ENCODE measurements at places on chromosomes 13 and 19. TPM values are rescaled to one million over a fixed set of nuclear protein-coding genes. Genes with fewer than 3 reads are reported as not detected.
A peak's percentile ranks its signal among the peaks of the same experiment; 100 is the strongest.

Gene PDS5B
- 62.6 TPM for total RNA-seq

Gene FGF14
- 0.05 TPM for total RNA-seq

Gene KIR2DL1
- total RNA-seq = 6.6 TPM

Gene HCST
- 58.2 TPM for total RNA-seq

DNA sequence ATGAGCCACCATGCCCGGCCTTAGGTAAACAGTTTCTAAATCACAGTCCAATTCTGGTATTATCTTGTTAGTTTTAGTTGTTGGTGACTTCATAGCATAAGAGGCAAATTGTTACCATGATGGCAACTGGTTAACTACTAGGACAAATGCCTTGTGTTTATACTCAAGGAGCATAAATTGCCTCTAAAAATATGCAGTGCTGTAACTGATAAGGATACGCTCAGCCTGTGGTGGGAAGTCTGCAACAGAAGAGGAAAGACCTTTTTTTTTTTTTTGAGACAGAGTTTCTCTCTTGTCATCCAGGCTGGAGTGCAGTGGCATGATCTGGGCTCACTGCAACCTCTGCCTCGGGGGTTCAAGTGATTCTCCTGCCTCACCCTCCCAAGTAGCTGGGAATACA, 311.9 kb upstream of the ARGLU1 start:
- no peak for DNase-seq

DNA sequence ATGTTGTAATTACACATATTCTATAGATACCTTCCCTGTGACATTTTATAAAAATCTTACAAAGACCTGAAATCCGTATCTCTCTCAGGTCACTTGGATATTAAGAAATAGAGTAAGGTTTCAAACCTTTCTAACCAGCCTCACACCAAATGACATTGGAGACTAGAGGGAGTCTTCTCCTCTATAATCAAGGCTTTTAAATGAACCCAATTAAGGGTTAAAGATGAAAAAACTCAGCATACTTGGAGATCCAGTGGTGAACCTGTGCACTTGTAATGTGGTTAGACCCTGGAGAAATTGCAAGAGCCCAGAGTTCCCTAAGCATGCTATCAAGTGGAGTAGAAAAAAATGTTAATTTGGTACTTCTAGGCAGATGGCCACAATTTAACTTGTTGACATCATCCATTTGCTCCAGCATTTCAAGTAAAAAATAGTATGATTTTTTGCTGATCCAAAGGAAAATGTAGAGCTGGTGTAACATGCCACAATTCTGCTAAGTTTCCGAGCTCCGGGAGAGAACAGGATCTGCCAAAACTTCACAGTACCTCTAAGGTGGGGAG, 554.1 kb upstream of the MIR17HG start:
- DNase-seq = no peak

GRCh38 chr13:60620611-60621395, 223.8 kb downstream of the TDRD3 start:
- no peak for DNase-seq

DNA sequence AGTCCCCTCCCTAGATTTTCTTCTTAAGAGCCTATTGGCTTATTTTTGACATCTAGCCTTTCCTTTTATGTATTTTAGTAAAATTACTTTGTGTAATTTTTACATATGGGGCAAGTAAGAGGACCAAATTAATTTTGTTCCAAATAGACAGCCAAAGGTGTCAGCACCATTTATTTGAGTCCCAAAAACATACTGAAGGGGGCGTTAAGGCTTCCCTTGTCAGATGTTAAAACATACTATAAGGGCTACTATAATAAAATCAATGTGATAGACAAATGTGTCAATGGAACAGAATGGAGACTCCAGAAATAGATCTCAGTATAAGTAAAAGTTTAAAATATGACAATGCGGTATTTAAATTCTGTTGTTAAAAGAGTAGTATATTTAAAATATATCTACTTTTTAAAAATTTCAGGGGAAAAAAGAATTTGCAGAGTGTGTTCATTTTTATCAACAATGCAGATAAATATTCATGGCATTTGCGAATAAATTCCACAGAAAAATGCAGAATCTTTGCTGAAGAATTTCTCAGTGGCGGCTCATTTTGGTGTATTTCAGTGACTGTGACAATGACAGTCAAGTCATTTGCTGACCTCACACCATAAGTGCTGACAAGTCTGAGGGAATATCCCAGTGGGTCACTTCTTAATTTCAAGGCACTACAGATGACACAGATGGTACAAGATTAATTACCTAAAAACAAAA, 133.7 kb downstream of the MTUS2 start:
- no peak for DNase-seq

GRCh38 chr19:40640744-40641143, 39.6 kb downstream of the LTBP4 start:
- no peak for DNase-seq

DNA sequence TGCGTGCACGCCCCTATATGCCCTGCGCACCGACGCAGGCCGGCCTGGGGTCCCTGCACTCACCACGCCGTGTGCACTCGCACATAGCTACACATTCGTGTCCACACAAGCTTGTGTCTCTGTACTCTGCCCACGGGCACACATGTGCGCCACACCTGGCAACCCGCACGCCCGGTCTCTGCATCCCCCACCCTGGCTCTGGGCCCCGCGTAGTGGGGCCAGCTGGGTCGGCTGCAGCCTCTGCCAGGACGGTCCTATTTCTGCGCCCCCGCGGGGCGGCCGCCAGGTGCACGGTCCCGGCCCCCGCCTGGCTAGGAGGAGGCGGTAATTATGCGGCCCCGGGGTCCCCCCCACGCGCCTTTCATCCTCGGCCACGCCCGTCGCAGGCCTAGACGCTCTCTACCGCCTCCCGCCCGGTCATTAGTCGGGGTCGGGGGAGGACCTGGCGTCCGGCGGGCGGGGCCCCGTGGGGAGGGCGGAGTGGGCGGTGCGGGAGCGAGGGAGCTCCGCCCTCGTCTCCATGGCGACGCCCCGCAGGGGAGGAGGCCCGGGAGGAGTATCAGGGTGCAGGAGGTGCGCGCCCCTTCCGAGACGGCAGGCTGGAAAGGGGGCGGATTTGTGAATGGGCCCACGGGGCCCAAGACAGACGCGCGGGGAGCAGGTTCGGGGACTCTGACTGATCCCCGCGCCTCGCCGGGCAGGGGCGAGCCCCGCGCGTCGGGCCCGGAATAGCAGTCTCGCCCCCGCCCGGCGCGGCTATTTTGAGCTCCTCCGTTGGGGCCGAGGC, 2.8 kb upstream of the CIRBP start:
- peak; percentile 98 for DNase-seq

DNA sequence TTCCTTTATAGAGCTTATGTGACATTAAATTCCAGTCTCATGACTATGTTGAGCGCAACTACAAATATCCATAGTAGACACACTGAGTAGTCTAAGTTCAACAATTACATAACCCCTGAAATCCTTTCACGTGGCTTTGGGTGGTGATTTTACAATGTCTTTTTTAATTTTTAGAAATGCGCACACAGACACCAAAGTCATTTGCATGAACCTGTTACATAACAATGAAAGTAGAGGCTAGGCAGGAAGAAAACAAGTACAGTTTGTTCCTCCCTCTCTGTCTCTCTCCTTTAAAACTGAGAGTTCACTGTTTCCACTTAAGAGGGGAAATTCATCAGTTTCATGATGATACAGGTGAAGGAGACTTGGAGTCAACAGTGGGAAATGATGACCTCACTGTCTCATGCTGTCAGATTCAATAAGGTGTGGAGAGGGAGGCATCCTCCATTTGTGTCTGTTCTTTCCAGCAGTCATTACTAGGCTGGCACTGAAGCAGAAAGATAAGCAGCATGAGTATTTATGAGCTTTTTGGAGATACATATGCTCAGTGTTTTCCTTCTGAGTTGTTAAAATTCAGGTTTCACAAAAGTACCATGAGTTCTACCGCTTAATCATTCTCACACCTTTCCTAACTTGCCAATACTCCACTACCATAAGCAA, 201.8 kb downstream of the LHFPL6 start:
- DNase-seq = no peak

- DNase-seq = no peak
These were observed 405.8 kb downstream of the FGF9 start for GRCh38 chr13:22076658-22077057.

DNA sequence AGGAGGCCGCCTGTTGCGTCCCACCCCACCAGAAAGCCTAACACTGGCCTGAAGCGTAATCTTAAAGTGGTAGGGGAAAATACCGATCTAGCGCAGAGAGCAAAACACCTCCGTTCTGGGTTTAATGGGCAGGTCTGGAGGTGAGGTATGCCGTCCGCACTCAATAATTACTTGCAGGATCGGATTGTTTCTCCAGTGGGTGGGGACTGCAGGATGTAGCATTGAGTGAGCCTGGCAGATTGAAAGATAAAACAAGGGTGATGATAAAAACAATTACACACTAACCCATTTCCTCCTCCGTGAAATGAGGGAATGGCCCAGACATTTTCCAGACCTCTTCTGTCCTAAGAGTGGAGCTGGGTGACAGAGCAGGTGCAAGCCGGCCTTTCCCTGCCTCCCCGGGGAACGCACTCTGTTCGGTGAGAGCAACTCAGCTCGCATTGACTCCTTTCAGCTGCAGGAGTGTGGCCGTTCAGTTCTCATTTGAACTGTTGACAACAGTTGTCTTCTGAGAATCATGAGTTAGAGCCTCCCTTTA, 110.2 kb upstream of the DOCK9 start:
- peak; percentile 77 for DNase-seq

- DNase-seq = no peak
These were observed 71.2 kb upstream of the GTF3A start for GRCh38 chr13:27353166-27353583.

DNA sequence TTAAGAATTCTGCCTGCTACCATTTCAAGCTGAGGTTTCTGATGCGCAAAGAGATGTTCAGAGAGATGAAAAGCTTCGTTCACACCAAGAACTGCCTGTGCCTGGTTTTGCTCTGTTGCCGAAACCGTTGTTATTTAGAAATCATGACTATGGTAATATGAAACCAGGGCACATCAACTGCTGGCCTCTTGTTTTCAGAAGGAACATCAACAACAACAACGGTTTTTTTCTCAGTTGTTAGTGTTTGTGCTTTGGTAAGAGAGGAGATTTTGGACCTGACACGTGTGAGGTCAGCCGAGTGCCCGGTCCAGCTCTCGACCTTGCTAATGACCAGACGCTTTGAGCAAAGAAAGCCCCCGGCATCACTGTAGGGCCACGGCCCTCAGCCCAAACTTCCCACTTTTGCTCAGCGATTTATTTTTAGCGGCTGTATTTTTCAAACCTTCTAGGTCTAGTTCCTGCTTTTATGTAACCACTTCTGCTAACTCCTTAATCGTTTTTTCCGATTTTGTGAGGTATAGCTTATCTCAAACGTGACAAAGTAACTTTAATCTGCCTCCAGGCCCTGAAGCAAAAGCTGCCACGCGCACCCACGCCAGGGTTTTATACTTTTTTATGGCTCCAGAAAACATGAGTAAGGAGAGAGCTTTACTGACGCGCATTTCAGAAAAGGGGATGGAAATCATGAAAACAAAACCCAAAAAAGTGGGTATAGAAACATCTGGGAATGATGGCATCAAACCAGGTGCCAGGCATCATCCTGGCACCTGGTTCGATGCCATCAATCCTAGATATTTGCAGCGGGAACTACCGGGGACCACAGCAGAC, 42.0 kb downstream of the KLF2 start:
- DNase-seq = peak; percentile 85

DNA sequence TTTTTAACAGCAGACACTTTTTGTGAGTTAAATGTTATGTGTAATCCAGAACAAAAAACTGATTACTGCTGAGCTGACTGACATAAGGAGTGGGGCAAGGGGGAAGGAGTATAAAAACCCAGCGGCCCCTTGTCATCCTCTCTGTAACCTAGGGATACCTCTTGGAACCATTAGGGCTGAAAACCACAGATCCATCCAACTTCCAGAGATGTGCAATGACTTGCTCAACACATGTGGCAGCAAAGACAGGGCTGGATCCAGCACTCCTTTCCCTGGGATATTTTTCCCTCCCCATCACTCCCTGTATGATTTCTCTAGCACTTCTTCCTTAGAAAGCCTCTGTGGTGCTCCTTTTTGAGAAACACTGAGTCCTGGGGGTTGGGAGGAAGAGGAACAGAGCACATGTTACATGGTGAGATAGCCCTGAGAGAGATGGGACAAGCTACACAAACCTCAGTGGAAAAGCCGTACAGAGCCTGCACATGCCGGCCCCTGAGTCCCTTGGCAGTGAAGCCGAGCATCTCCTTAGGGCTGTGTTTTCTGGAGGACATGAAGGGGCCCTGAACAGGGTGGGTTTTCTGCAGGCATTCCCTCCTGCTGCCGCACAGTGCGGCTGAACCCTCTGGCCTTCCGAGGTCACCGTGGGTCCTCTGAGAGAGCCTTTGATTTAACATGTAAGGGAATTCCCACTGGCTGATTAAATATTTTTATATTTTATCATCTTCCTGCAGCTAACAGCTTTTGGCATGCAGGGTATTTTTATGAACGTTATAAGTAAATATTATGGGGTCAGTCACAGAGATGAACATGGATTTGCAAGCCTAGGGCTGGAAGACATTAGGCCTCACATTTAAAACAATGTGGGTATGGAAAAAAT, 219.9 kb downstream of the COG6 start:
- DNase-seq = no peak

DNA sequence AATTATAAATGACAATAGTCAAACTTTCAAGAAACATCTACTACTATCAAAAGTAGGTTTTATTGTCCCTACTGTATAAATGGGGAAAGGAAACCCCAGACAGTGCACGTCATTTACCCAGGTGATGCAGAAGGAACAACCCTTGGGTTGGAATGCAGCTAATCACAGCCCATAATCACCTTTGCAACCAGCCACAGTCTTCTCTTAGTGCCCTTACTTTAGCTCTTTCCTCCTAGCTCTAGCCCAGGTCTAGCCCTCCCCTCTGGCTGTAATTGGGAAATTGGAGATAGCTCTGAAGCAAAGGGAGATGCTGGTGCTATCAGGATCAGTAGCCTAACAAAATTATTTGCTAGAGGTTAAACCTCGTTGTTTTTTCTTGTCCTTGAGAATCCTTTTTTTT, 25.5 kb upstream of the TSC22D1 start:
- no peak for DNase-seq

GRCh38 chr13:73578251-73578875, 519.6 kb downstream of the KLF5 start:
- no peak for DNase-seq

DNA sequence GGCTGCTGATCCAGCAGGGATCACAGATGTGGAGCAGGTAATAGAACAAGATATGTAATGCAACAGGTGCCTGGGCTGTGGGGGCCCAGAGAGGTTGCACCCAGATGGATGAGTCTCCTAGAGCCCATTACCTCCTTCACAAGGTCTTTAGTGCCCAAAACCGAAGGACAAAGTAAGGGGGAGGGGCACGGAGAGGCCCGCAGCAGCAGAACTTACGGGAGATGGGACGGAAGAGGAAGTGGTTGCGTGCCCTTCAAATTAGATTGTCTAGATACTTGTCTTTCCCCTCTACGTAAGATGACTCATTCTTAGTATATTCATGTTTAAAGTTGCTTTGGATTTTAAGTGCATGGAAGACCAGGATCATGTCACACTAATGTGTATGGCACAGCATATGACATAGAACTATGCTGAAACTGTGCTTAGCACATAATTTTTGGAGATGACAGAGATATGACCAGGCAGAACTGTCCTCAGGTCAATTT, 5.7 kb upstream of the MRPS31 start:
- peak; percentile 90 for DNase-seq
